HepG2 (cell line): ENCODE measurements at places on chromosomes 11 and 22. TPM values are rescaled to one million over a fixed set of nuclear protein-coding genes. Genes with fewer than 3 reads are reported as not detected.

- DNase-seq = no peak
- no peak overlapping the region for H3K4me3 ChIP-seq
Measured at GRCh38 chr22:19358703-19359553, 67.4 kb upstream of the CLTCL1 start.

C11orf86 gene
- 0.11 and 0.17 TPM in 2 replicates for total RNA-seq

GRCh38 chr22:25383278-25383820 lies 163.9 kb downstream of the CRYBB2 start:
- no peaks in the 10 kb centered on the region for H3K27me3 ChIP-seq
- DNase-seq = no peak
- peaks cover 37% of the 10 kb centered on the region for H3K4me1 ChIP-seq

GRCh38 chr11:3982431-3982830 lies 112.2 kb upstream of the RRM1 start:
- H3K4me1 ChIP-seq = peaks cover 13% of the 10 kb centered on the region
- H3K27ac ChIP-seq = no peak overlapping the region
- no peaks in the 10 kb centered on the region; the same call in 2 of the 3 replicates for H3K36me3 ChIP-seq

OR4A16 gene
- not detected in 2 replicates for total RNA-seq

IGLL1 gene
- not detected in 2 replicates for total RNA-seq

DNA sequence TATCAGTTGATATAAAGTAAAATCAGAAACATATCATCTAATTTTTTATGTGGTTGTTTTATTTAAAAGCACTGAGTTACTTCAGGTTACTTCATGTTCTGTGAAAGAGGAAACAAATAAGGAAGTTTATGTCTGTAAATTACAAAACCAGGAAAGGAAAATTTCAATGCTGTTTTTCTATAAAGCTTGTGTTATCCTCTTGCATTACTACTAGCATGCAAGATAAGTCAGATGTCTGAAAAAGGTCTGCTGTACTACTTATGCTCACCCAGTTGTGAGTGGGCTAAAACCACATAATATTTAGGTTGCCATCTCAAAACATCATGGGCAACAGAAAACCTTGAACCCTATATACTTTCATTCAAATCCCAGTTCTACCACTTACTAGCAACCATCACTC lies 121.5 kb downstream of the ATG16L2 start:
- no peaks in the 10 kb centered on the region for H3K27me3 ChIP-seq
- peaks cover 5% of the 10 kb centered on the region for H3K36me3 ChIP-seq
- no peak for DNase-seq
- H3K27ac ChIP-seq = no peak overlapping the region
- H3K4me1 ChIP-seq = 0 out of 2 replicates have a peak, but pooled peaks cover 5% of the 10 kb centered on the region
- H3K4me3 ChIP-seq = no peak overlapping the region

DNA sequence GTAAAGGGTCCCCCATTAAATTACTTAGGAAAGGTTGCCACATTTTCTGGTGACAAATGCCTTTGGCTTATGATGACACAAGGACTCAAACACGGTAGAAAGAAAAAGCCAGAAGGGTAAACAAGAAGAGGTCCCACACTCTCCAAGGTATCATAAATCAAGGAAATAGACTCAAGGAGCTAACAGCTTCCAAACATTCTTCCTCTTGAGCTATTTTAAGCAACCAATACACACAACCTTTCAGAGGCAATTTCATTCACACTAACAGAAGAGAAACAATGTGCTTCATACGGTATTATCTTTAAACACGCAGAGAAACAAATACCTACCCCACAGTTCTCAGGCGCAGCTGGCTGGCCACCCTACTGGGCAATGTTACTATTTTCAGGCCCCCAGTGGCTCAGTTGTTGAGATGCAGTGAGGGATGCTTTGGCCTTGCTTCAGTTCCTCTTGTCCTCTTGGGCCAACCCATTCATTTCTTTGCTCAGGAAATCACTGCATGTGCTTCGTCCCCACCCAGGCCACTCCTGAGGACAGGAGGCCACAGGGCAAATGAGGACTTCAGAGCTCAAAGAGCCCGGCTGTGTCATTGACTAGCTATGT lies 15.8 kb downstream of the ABTB2 start:
- H3K4me3 ChIP-seq = no peak overlapping the region
- peaks cover 99% of the 10 kb centered on the region for H3K4me1 ChIP-seq
- DNase-seq = no peak
- no peaks in the 10 kb centered on the region for H3K36me3 ChIP-seq
- no peak overlapping the region for H3K27ac ChIP-seq

DNA sequence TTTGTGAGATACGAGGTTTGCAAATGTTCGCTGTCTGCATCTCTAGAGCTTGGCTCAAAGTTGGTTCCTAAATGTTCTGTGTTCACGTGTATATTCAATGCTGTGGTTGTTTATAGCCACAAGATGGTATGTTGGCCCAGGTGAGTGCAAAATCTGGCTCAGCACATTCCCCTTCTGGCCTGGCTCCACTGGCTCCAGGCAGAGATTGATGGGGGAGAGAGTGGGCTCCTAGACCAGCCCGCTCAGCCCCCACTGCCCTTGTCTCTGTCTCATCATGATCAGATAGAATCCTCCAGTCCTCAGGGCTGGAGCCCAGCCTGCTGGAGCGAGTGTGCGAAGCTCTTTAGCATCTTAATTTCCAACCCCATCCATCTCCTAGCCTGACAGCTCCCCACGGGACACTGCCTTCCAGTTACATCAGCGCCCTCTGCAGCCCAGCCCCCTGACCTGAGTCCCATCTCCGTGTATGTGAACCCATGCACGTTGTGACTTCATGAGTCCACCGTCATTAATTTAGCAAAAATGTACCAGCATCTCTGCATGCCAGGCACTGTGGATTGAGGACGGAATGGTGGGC lies 2.0 kb downstream of the P2RX3 start:
- no peak overlapping the region for H3K27ac ChIP-seq
- H3K4me1 ChIP-seq = peaks cover 43% of the 10 kb centered on the region
- no peak for DNase-seq
- H3K4me3 ChIP-seq = 0 out of 2 replicates have a peak overlapping the region, but pooled peaks have one; percentile 15
- H3K36me3 ChIP-seq = no peaks in the 10 kb centered on the region
- H3K27me3 ChIP-seq = peaks cover 28% of the 10 kb centered on the region

GRCh38 chr11:8717876-8718753 lies 35.5 kb downstream of the RPL27A start:
- no peaks in the 10 kb centered on the region for H3K27me3 ChIP-seq
- peaks cover 98% of the 10 kb centered on the region for H3K4me1 ChIP-seq
- H3K36me3 ChIP-seq = no peaks in the 10 kb centered on the region
- peak overlapping the region; percentile 29 for H3K4me3 ChIP-seq
